Fibroblast of skin of right quadriceps (primary cell): ENCODE measurements at places on chromosomes 6 and 20.
A peak's percentile ranks its signal among the peaks of the same experiment; 100 is the strongest.

DNA sequence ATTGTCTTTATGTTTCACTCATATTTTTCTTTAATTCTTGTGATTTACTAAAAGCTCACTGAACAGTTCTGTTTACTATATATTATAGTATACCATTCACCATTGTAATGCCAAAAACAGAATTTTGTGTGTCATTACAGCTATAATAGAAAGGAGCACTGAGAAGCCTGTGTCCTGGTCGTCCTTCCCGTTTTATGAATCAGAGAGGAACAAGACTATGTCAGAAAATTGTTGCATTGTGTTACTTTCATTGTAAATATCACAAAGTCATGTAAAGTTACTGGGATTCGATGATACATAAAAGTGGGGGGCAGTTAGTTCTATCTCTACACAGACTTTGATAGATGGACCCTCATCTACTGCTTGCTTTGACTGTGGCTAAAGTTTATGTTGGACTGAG lies 145.1 kb downstream of the QKI start:
- no peak for DNase-seq

- DNase-seq: no peak
These were observed 18.7 kb downstream of the TFEB start for GRCh38 chr6:41716516-41717391.

GRCh38 chr20:24651171-24651975 lies 181.9 kb downstream of the SYNDIG1 start:
- DNase-seq: peak; percentile 97

DNA sequence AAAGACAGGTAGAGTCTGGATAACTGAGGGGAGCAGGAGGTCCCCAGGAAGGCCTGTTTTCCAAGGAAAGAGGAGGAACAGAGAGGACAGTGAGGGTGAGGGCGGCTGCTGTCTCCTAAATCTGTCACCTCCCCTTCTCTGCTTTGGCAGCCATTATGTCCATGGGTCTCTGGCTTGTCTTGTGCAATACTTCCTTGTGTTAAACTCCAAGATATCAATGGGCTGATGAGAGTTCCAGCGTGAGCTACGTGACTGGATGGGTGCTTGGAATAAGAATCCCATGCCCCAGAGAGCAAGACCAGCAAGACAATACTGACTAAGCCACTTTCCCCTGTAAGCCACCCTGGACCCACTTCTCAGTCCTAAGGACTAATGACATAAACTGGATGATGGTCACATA lies 26.3 kb upstream of the DNAAF9 start:
- DNase-seq: no peak

- no peak for DNase-seq
These were observed 7.7 kb downstream of the AKAP12 start for GRCh38 chr6:151247490-151247889.

GRCh38 chr6:87827346-87827745 lies 125.3 kb upstream of the AKIRIN2 start:
- no peak for DNase-seq

GRCh38 chr20:57265336-57265996 lies 975 bp downstream of the BMP7 start:
- no peak for DNase-seq

- DNase-seq: no peak
These were observed 10.4 kb downstream of the TGM6 start for GRCh38 chr20:2390951-2391675.

- DNase-seq: no peak
These were observed 175.4 kb downstream of the UTRN start for GRCh38 chr6:144460327-144461095.

- DNase-seq: peak; percentile 56
These were observed 231.4 kb downstream of the PAX1 start for GRCh38 chr20:21936720-21937380.

DNA sequence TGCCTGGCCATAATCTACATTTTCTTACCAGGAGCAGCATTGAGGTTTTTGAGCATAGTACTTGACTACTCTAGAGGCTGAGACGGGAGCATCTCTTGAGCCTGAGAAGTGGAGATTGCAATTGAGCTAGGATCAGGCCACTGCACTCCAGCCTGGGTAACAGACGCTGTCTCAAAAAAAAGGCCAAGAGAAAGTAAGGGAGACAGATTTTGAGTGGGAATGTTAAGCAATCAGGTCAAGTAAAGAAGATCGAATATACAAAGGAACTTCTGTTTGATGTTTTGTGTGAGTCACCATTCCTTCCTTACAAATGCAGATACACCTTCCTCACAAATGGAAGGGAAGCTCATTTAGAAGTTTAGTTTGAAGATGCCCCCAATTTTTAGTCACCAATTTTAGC lies 4.4 kb downstream of the PNRC1 start:
- no peak for DNase-seq

DNA sequence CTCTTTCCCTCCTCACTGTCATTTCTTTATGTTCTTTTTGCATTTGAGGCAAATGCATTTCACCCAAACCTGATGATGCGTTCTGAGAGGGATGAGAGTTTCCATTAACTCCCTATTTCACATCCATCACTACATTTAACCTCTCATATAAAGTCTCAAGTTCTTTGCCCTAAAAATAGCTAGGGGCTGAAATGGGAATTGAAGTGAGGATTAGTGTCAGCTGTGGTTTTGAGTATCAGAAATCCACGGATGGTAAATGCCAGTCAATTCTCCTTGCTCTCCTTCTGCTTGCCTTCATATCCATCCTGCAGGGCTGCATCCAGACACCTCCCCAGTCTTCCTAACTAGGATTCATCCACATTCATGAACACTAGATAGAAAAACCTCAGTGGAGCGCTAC lies 10.0 kb upstream of the DTNBP1 start:
- DNase-seq: no peak

GRCh38 chr6:31365864-31366263 lies 8.9 kb upstream of the HLA-B start:
- DNase-seq: no peak

GRCh38 chr20:58450254-58450653 lies 61.2 kb downstream of the VAPB start:
- peak; percentile 53 for DNase-seq

DNA sequence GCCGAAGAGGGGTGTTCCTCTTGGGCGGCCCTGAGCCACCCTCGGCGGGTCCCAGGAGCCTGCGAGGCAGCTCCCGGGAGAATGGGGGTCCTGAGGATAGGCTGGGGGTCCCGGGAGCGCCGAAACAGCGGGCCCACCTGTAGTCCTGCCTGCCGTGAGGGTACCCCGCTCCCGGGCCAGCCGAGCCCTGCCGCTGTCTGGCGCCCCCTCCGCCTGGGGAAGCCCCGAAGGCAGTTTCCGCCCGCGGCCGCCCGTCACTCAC lies 280 bp downstream of the SPATA2 start:
- DNase-seq: no peak

DNA sequence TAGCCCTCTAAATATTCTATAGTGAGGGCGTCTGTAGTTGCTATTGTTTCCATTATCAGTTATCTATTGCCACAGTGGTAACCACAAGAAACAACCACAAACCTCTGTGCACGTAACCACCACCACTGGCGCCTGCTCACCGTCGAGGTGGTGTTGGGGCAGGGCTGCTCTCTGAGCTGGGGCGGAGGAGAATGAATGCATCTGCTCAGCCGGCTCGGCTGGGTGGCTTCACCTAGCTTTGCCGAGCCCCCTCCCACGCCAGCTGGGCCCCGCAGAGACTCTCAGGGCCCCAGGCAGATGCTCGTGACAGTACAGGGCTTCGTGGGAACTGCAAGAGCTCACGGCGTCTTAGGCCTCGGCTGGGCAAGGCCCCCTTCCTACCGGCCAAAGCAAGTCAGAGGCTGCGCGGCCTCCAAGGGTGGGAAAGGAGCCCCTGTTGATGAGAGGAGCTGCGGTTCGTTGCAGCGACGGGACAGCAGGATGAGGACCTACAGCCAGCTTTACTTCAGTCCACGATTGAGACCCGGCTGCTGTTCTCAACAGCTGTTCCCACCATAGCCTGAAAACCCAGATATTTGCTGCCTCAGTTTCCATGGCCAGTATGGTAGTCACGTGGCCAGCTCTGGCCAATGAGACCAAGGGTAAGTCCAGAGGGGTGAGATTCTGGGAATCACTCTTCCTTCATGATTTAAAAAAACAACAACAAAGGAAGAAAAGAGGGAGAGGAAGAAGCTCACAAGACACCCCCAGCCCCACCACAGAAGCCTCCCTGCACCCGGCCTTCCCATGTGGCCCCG lies 120.2 kb upstream of the AFDN start:
- DNase-seq: no peak

DNA sequence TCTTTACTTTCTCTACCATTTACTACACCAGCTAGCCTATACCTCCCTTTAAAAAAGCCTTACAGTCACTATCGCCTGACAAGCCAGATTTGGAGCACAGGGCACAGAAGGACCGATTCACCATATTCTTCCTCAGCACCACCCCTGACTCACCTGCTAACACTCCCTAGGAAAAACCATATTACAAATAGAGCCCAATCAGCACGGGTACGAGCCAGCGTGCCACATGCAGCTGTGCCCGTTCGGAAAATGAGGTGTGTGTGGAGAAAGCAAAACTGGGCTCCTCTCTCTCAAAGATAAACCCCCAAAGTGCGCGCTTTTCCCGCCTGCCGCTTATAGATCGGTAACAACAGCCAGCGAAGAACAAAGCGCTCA lies 1.2 kb downstream of the SYNCRIP start:
- DNase-seq: no peak

DNA sequence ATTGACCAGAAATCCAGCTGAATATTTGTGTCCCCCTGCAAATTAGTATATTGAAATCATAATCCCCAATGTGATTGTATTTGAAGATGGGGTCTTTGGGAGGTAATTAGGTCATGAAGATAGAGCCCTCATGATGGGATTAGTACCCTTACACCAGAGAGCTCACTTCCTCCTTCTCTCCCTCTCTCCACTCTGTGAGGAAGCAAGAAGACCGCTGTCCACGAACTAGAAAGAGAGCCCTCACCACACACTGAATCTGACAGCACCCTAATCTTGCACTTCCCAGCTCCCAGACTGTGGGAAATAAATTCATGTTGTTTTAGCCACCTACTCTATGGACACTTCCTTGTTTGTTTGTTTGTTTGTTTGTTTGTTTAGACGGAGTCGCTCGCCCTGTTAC lies 11.9 kb upstream of the PLAGL1 start:
- no peak for DNase-seq

DNA sequence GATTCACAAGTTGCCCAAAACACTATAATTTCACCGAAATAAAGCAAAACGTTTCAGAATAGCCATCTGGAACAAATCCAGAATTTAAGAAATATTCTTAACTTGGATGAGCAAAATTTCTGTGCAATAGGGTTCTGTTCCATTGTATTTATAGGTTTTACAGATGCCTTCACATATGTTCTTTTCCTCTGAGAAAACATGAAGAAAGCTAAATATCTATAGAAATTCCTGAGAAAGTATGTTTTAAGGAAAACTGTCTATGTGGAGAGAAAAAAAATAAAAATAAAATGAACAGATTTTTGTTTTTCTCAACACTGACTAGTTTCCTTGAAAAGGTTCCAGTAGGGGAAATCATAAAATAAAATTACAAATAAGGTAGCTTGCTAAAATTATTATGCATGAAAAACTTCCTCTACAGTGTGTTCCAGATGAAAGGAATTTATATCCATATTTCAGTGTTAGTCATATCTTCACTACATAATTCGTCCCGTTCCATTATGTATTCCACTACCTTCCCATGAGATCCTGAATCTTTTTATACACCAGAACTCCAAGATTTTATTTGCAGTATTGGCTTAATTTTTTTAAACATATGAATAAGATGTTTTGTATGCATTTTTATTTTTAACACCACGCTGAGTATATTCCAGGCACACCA lies 42.4 kb upstream of the TMX4 start:
- DNase-seq: no peak

DNA sequence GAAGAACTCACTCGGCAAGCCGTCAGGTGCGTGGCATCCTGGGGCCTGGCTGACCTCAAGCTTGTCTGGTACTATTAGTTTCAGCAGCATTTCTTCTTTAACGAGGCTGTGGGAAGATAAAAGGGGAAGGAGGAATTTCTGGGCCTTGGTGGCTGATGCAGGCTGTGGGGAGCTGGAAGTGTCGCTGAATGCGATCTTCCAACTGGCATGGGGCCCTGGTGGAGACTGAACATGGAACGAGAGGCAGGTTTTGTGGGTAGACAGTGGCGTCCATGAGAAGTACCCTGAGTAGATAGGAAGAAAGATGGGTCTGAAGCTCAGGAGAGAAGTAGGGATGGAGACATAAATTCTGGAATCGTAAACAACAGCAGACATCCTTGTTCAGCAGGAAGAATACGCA lies 23.9 kb downstream of the ERMARD start:
- no peak for DNase-seq

- no peak for DNase-seq
These were observed 16.9 kb upstream of the UBE2V1 start for GRCh38 chr20:50129662-50130355.

- no peak for DNase-seq
These were observed 222.1 kb downstream of the LAMA2 start for GRCh38 chr6:129105035-129105434.

- DNase-seq: no peak
These were observed 46.0 kb upstream of the BHLHE23 start for GRCh38 chr20:63052571-63053431.

DNA sequence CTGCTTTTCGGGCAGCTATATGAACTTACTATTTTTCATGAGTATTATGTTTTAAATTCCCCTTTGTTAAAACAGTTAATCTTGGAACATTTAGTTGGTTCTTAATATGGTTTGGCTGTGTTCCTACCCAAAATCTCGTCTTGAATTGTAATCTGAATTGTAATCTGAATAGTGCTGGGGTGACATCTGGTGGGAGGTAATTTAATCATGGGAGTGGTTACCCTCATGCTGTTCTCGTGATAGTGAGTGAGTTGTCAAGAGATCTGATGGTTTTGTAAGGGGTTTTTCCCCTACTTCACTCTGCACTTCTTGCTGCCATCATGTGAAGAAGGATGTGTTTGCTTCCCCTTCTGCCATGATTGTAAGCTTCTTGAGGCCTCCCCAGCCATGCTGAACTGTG lies 305.4 kb upstream of the MAP3K7 start:
- DNase-seq: no peak

- peak; percentile 14 for DNase-seq
These were observed 20.3 kb upstream of the GTF3C6 start for GRCh38 chr6:110938171-110938570.

DNA sequence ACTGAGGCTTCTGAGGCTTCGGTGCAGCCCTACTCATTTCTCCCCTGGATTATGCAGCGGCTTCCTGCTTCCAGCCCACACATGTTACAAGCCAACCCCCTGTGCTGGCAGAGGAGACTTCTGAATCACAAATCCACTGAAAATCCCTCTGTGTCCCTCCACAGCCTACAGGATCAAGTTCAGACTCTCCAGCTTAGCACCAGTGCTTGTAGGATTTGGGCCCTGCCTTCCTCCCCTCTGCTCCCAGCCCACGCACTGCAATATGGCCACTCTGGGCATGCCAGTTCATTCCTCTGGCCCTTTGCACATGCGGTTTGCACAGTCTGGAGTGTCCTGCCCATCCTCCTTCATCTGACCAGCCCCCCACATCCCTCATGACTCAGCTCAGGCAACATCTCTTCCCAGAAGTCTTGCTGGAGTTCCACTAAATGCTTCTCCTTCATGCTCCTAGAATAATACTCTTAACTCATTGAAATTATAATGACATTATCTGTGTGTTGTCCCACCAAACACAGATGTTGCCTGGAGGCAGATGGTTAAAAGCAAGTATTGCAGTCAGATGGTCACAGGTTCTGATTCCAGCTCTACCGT lies 15.9 kb upstream of the MDGA1 start:
- DNase-seq: peak; percentile 91

GRCh38 chr6:80209430-80209829 lies 103.0 kb downstream of the BCKDHB start:
- DNase-seq: no peak
